ENCODE measurements at places on chromosomes 5 and 9. TPM values are rescaled to one million over a fixed set of nuclear protein-coding genes. Genes with fewer than 3 reads are reported as not detected.

The PCDHB8 gene
- not detected for total RNA-seq

The GFI1B gene
- total RNA-seq: not detected

The PCDHB6 gene
- total RNA-seq: not detected

The SPINK5 gene
- not detected for total RNA-seq

The TMEM174 gene
- total RNA-seq: not detected

The F12 gene
- 7.1 TPM for total RNA-seq

The CEL gene
- total RNA-seq: 4.1 TPM

The MOB3B gene
- 1.4 TPM for total RNA-seq

The PLAA gene
- total RNA-seq: 35.3 TPM

The PCDHB3 gene
- total RNA-seq: not detected

The C9orf43 gene
- total RNA-seq: 0.35 TPM

The SHISAL2B gene
- total RNA-seq: not detected

The GCNT4 gene
- not detected for total RNA-seq

The AMBP gene
- total RNA-seq: 2.3 TPM

The ANKRD31 gene
- total RNA-seq: not detected

The PCDHGB1 gene
- 0.16 TPM for total RNA-seq

The SNCAIP gene
- total RNA-seq: 0.31 TPM

The OTP gene
- total RNA-seq: 8.4 TPM

DNA sequence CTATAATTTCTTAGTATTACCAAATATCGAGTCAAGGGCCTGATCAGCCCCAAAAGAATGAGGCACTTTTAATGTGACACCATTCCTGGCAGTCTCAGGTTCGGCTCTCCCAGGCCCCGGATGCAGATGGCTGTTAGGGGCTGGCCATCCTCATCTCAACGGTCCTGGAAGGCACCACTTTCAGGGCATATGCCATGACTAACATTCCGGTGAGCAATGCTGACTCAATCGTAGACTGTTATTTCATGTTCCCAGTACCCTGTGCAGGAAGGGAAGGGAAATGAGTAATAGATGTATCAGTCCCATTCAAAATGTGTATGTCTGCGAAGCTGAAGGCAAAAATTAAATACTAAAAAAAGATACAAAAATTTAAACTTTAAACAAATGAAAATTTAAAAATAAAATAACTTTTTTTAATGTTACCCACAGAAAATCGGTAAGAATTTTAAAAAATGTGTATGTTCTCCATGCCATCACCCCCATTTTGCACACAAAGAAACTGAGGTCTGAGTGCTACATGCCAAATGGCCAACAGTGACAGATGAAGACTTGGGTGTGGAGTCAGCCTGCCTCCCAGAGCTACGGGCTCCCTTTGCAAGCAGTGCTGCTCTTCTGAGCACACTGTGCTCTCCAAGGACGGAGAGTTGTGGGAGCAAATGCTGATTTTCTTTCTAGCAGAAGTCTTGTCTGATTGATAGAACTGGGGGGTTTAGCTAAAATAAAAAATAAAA, 79.0 kb downstream of the GLDC start:
- no peak for DNase-seq
- no peak overlapping the region for H3K4me3 ChIP-seq
- H3K36me3 ChIP-seq: peaks cover 4% of the 10 kb centered on the region
- no peaks in the 10 kb centered on the region for H3K27me3 ChIP-seq
- no peak overlapping the region for H3K27ac ChIP-seq

DNA sequence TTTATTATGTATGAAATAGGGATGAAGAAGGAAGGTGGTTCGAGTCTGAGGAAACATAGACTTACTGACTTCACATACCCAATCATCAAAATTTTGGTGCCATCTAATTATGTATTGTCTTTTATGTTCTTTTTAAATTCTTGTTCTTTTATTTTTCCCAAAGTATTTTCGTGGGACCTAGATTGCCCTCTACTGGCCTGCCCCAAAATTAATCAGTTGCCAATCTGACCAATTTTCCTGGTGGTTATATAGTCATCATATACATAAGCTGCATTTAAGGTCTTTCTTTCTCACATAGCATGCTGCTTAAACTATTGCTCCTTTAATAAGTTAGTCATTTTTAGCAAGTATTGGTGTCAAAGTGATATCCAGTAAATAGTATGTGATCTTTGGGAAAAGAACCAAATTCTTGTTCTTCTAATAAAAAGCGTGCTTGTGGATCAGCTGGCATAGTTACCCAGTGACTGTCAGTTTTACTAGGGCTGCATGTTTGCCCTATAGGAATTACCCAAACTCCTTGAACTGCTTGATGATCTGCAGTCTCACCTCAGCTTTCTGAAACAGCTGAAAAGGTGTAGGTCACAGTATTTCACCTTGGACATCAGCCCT, 223.5 kb downstream of the SH3GL2 start:
- no peak overlapping the region for H3K4me3 ChIP-seq
- no peak overlapping the region for H3K27ac ChIP-seq

DNA sequence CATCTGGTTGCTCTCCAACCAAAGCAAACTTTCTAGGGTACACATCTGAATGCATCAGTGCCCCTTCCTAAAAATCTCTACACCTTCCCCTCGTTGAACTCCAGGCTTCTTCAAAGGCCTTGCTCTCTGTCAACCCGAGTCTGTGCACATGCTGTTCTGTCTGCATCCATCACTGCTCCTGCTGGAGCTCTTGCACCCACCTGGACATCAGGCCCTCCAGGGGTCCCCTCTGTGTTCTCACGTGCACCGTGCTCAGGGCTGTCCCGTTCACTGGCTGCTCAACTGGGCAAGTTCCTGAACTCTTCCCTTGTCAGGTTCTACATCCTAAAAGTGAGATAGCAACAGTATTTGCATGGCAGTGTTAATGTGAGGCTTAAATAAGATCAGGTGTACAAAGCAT, 62.7 kb upstream of the ANGPTL2 start:
- no peaks in the 10 kb centered on the region for H3K36me3 ChIP-seq
- H3K4me3 ChIP-seq: no peak overlapping the region
- DNase-seq: no peak
- no peaks in the 10 kb centered on the region for H3K27me3 ChIP-seq
- peaks cover 29% of the 10 kb centered on the region for H3K4me1 ChIP-seq
- H3K27ac ChIP-seq: no peak overlapping the region

GRCh38 chr5:95812074-95812471, 10.5 kb downstream of the GLRX start:
- H3K36me3 ChIP-seq: peaks cover 20% of the 10 kb centered on the region
- H3K4me1 ChIP-seq: peaks cover 29% of the 10 kb centered on the region
- peak overlapping the region; percentile 27 for H3K27ac ChIP-seq
- no peaks in the 10 kb centered on the region for H3K27me3 ChIP-seq
- no peak overlapping the region for H3K4me3 ChIP-seq
- DNase-seq: no peak

DNA sequence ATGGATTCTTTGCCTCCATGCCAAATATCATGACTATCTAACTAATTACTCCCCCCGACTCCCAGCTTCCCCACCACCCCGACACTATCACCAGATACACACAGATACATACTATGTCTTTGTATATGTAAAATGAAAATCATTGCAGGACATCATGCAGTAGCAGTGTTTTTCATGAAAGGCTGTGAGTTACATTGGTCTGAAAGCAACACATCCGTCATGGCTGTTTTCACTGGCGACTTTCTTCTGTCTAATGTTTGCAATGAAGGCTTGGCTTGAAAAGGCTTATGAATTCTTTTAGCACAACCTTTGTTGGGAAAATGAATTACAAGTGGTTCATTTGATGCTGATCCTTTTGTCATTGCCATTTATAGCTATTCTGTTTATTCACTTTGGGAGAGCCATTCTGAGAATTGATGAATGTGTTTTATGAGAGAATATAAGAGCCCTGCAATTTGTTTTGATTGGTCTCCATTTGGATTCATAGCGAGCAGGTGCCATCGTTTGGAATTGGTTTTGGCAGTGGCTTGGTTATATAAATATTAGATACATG, 103.4 kb downstream of the PIP5K1B start:
- no peaks in the 10 kb centered on the region for H3K27me3 ChIP-seq
- no peak overlapping the region for H3K4me3 ChIP-seq
- 0 out of 2 replicates have a peak, but pooled peaks cover 3% of the 10 kb centered on the region for H3K36me3 ChIP-seq
- H3K4me1 ChIP-seq: peaks cover 12% of the 10 kb centered on the region

GRCh38 chr5:132271251-132272246, 14.1 kb downstream of the PDLIM4 start:
- H3K4me3 ChIP-seq: no peak overlapping the region
- no peaks in the 10 kb centered on the region for H3K27me3 ChIP-seq
- H3K36me3 ChIP-seq: no peaks in the 10 kb centered on the region
- H3K4me1 ChIP-seq: peaks cover 34% of the 10 kb centered on the region

DNA sequence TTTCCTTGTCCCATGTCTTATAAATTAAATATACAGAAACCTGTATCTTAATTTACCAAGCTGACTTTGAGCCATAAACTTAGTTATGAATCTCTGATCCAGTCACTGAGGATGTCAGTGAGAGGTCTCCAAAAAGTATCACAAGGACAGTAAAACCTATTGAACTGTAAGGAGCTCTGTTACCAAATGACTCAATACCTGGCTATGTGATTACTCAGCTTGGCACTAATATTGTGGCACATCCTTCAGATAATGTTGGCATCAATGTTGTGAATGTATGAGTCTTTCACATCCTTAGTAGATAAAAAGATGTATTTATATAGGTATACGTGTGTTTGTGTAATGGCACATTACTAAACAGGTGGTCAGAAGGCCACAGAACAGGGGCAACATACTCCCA, 18.0 kb upstream of the CAPSL start:
- H3K27me3 ChIP-seq: no peaks in the 10 kb centered on the region
- no peak overlapping the region for H3K27ac ChIP-seq
- H3K36me3 ChIP-seq: no peaks in the 10 kb centered on the region
- H3K4me3 ChIP-seq: no peak overlapping the region

- no peaks in the 10 kb centered on the region for H3K4me1 ChIP-seq
- H3K36me3 ChIP-seq: no peaks in the 10 kb centered on the region
- DNase-seq: no peak
- no peak overlapping the region for H3K4me3 ChIP-seq
Observed at GRCh38 chr9:115444959-115445358, 327.0 kb upstream of the TNC start.

GRCh38 chr5:179355976-179356974, 11.0 kb upstream of the ADAMTS2 start:
- no peaks in the 10 kb centered on the region for H3K27me3 ChIP-seq
- no peak for DNase-seq
- no peaks in the 10 kb centered on the region for H3K36me3 ChIP-seq
- no peak overlapping the region for H3K4me3 ChIP-seq
- H3K27ac ChIP-seq: no peak overlapping the region

- H3K27ac ChIP-seq: no peak overlapping the region
- no peaks in the 10 kb centered on the region for H3K36me3 ChIP-seq
- DNase-seq: no peak
- H3K27me3 ChIP-seq: no peaks in the 10 kb centered on the region
- no peaks in the 10 kb centered on the region for H3K4me1 ChIP-seq
Observed at GRCh38 chr9:34823778-34824177, 113.8 kb upstream of the CCL21 start.

DNA sequence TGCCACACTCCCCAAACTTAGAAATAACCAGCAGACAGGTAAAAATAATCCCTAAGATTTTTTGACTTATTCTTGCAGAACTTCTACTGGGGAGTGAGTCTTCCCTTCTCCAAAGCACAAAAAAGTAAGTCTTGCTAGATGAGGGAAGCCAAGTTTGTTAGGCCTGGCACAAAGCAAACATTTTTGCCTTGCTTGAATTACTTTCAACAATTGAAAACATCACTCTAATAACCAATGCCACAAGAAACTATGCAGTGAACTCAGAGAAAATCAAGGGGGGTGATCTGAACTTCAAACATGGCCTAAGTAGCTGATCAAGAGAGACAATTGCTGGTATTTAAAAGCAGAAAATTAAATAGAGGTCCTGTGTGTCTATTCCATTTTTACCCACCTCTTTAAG, 123.6 kb upstream of the SLC1A3 start:
- H3K36me3 ChIP-seq: no peaks in the 10 kb centered on the region
- no peak overlapping the region for H3K4me3 ChIP-seq
- no peak for DNase-seq
- H3K27ac ChIP-seq: no peak overlapping the region
- H3K4me1 ChIP-seq: no peaks in the 10 kb centered on the region
